Inflammatory macrophage treated with lipopolysaccharide for 1 hour (primary cell): ENCODE measurements at places on chromosomes 4 and X.

- DNase-seq = no peak
Observed at GRCh38 chr4:189769131-189769530, 171.5 kb upstream of the FRG1 start.

- peak; percentile 38 for DNase-seq
Observed at GRCh38 chr4:98261405-98262291, 464 bp downstream of the RAP1GDS1 start.

- no peak for DNase-seq
Observed at GRCh38 chr4:119627267-119628255, 1.0 kb downstream of the PDE5A start.

DNA sequence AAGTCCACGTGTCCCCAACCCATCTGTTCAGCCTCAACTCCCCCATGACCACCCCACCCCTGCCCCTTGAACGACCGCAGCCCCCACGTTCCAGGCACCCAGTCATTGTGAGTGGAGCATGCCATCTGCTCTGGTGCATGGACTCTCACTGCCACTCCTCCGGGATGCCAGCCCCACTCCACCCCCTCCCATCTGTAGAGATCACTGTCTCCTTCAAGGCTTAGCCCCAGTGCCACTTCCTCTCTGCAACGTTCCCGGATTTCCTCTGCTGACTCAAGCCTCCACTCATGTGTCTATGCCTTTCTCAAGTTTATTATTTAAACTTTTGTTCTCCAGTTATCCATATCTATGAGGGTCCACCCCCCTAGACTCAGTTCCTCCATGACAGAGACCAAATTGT, 54.0 kb downstream of the MAML3 start:
- DNase-seq = peak; percentile 47

- DNase-seq = no peak
Observed at GRCh38 chr4:152690706-152691651, 11.2 kb upstream of the TMEM154 start.

DNA sequence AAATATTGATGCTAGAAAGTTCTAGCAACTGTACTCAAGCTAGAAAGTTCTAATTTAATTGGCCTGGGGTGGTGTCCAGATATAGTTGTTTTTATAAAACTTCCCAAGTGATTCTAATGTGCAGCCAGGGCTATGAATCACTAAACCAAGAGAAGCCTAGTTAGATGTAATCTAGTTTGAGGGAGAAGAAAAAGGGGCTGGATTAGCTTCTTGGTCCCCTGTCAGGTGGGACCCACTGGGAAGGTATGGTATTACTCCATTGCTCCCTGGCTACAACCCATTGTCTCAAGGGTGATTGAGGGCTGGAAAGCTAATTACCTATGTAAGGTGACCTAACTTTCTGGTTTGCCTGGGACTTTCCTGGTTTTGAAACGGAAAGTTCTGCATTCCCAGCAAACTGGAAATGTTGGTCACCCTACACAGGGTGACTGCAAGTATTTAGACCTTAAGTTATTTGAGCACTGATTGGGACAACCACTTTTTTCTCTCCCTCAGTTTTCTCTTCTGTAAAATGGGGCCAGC, 23.9 kb upstream of the MSN start:
- DNase-seq = no peak

GRCh38 chr4:63528256-63528991, 880.8 kb downstream of the TECRL start:
- no peak for DNase-seq
